ENCODE measurements at places on chromosomes 12 and 14.

- DNase-seq, result no peak
Measured at GRCh38 chr12:131557078-131557709, 153.7 kb upstream of the SFSWAP start.

DNA sequence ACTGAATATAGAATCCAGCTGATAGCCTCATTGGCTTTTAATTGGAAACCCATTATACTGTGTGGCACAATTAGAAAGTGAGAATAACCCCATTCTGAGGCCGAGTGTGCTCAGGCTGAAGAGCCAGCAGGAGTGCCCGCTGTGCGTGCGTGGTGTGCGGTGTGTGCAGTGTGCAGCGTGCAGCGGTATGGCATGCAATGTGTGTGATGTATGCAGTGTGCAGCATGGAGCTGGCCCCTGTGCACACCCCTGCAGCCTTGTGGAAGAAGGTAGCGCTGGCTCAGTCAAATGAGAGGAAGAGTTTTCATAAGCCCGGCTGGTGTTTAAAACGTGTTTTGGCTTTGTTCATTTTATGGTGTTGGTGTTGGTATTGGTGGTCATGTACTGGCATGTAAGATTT lies 22.9 kb downstream of the CKB start:
- no peak for DNase-seq

DNA sequence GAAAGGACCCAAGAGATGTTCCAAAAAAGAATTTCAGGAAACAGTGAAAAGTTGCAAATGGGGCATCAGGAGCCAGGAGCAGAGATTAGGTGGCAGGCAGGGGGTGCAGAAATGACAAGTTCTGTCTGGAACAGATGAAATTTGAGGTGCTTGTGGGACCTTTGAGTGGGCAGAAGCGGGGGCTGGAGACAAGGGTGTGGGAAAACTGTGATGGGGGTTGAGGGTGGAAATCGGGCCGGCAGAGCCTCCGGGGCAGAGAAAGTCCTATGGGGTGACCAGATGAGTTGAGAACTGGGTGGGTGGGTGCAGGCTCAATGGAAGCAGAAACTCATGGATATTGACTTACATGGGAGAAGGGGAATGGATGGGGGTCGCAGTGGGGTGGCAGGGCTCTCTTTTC lies 1.6 kb upstream of the NR4A1 start:
- DNase-seq, result no peak

DNA sequence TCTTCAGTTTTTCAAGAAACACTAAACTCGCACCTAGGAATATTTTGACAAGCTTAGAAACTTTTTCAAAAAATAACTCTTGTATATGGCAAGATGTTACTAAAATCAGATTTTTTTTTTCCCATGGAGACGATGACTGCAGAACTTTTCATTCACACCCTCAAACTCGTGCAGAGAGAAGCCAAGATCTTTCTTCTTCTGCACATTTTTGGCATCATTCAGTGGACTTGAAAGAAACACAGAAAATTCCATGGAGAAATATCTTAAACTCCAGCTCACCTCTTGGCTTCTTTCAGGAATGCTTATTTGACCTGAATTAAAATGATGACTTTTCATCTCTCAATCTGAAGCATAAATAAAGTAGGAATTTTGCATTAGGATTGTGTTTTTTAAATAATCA lies 919.4 kb downstream of the NRXN3 start:
- no peak for DNase-seq

All from foreskin fibroblast (primary cell).